ENCODE measurements at places on chromosomes 16 and 17.
A peak's percentile ranks its signal among the peaks of the same experiment; 100 is the strongest.

- DNase-seq, result no peak
Measured at GRCh38 chr16:52748741-52749140, 201.8 kb upstream of the TOX3 start.

DNA sequence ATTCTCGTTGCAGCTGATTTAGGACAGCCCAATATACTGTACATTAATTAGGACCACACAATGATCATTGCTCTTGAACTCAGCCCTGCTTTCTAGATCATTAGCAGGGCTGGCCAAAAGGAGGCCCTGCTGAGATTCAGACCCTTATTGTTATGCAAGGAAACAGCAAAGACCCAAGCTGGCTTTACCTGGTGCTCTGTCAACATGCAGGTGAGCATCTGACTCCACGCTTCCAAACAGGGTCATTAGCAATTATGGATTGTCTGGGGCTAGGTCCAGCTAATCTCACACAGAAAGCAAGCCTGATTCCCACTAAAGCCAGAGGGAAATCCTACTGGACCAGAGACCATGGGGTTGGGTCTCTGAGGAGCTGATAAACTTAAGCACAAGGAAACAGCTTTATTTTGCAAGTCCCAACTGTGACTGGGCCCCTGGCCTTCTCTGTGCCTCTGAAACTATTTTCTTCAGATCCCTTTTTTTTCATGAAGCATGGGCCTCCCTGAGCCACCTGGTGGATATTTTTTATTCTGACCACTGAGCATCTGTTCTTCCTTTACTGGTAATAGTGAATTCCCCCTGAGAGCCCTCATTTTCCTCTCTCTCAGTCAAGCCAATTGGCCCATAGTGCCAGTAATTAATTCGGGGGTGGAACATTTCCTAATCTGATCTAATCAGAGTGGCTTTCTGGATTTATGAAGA, 236.1 kb downstream of the GRIN2A start:
- no peak for DNase-seq

DNA sequence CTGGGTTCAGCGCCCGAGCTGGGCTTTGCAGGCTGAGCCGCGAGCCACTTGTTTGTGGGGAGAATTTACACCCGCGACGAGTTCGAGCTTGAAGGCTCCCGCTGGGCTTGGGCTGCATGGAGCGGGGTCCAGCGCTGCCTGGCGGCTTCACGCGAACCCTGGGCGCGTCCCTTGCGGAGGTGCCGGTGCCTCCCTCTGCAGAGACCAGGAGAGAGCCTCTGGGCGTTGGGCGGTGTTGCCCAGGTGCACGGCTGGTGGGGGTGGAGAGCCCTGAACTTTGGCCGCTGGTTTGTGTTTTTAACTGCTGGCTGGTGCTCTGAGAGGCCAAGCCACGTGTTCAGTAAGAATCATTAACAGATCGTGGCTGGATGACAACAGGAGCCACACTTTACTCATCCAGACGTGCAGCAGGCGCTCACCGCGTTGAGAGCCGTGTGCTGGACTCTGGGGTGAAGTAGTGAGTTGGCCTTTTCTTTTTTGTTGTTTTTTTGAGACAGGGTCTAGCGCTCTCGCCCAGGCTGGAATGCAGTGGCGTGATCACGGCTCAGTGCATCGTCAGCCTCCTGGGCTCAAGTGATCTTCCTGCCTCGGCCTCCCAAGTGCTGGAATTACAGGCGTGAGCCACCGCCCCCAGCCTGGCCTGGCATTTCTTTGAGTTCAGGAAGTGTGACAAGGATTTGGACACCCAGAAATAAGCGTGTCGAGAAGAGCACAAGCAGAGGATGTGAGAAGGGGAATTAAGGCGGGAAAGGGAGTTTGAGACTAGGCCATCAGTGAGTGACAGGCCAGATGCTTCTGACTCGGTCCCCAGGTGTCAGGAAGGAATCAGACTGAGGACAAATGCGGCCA, 827 bp downstream of the CDK10 start:
- DNase-seq, result peak; percentile 45

DNA sequence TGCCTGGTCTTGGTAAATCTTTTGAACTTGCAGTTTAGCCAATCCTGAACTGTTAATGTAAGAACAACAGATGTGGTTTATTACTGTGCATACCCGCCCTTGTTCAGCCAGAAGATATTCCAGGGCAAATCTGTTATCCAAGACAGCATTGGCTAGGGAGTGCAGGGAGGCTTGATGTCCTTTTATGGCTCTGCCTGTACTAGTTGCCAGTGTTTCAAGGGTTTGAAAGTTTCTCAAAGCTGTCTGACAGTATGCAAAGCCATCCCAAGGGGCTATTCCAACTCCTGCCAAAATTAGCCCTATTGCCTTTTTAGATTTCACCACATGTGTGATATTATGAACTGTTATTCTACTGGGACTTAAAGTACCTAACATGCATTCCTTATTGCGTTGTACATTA, 30.1 kb downstream of the LCMT1 start:
- DNase-seq, result no peak

GRCh38 chr16:88467541-88467944, 14.5 kb downstream of the ZFPM1 start:
- no peak for DNase-seq

DNA sequence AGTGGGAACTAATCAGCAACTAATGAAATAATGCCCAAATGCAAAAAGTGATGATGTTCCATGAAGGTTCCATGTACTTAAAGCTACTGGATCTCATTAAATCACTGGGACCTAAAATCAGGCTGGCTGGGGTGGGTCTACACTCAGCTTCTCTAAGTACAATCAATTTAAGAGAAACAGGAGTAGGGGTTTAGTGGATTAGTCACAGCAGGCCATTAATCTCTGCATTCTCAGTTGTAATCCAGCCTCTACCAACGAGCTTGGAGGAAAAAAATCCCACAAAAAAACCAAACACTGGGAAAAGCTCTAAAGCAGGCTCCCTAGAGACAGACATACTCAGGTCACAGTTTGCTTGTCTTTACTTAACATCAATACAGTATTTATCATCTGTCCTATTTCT, 15.0 kb downstream of the CA10 start:
- DNase-seq, result no peak

GRCh38 chr16:17177242-17177958, 293.4 kb downstream of the XYLT1 start:
- DNase-seq, result peak; percentile 63

DNA sequence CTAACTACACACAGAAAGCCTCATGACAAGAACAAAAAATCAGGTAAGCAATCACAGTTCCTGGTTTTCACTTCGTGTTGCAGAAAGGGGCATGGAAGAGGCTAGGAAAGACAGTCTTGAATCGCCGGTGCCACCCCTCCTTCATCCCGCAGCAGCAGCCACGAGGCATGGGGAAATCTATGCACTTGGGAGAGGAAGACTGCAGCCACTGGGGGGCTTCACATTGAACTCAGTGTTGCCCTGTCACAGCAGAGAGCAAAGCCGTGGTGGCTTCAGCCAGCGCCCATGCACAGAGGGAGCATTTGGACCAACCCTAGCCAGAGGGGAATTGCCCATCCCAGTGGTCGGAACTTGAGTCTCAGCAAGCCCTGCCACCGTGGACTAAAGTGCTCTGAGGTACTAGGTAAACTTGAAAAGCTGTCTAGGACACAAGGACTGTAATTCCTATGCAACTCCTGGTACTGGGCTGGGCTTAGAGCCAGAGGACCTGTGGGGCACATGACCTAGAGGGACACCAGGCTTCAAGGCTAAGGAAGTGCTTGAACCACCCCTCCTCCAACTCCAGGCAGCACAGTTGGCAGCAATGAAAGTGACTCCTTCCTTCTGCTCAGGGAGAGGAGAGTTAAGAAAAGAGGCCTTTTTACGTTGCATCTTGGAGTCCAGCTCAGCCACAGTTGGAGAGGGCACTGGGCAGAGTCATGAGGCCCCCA, 35.2 kb upstream of the ATP2C2 start:
- DNase-seq, result no peak

- peak; percentile 63 for DNase-seq
Measured at GRCh38 chr17:61809816-61810392, 53.4 kb downstream of the BRIP1 start.

- peak; percentile 55 for DNase-seq
Measured at GRCh38 chr17:81142301-81143199, 22.8 kb upstream of the PVALEF start.

DNA sequence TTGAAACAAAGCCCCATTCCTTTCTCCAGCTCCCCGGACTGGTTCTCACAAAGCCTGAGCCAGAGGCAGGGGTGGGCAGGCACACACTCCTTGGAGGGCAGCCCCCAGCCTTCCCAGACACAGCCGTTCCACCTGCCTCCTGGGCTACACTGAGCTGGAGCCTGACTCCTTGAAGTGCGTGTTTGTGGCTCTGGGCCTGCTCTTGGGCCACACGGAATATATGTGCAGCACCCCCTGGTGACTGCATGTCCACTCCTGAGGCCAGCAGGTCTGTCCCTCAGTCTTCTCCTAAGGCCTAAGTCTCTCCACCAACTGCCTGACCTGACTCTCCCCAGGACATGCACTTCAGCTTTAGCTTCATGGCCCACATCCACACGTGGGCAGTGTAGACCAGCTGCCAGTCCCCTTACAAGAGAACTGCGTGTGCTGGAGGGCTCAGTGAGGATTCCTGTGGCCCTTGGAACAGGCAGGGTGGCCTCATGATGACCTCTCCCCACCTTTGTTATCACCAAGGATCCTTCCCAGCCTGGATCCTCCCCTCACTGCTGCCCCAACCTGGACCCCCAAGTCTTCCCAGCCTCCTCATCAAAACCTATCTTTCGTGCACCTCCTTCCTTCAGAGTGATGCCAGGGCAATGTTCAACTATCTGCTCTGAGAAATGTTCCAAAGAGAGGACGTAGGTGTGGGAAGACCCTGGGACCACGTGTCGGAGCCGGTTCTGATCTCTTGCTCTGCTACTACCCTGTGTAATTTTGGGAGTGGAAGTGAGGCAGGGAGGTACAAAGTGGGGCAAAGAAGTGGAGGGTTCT, 12.4 kb upstream of the SLC6A2 start:
- no peak for DNase-seq

DNA sequence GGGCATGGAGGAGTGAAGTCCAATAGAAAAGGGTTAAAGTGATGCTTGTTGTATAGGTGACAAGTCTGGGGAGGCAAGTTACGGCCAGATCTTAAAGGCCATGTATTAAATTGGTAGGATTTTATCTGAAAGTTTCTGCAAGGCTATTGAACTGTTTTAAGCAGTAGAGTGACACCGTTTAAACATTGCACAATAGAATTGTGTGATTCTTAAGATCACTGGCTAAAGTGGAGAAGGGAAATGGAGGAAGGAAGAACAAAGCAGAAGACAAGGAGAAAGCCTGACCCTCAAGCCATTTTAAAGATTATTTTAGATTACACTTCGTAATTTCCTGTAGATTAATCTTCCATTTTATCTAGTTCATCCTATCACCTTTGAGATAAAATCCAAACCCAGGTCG, 5.6 kb upstream of the MPHOSPH6 start:
- DNase-seq, result no peak

DNA sequence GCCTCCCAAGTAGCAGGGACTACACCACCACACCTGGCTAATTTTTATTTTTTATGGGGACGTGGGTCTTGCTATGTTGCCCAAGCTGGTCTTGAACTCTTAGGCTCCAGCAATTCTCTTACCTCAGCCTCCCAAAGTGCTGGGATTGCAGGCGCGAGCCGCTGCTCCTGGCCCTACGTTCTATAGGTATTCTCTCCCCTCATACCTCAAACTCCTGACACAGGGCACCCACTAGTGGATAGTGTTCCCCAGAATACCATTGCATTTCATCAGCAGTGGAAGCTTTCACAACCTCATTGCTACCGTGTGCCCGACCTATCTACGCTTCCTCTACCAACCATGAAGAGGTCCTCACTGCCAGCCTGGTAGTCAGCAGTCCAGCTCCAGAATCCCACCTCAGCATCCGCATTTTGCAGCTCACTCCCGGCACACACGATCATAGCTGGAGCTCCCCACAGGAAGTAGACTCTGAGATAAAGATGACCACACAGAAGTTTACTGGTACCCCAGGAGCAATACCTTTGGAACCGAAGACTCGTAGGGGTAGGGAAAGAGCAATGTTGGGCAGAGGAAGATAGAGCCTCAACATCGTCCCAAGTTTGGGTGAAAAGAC, 9.3 kb downstream of the CTRB2 start:
- no peak for DNase-seq

- DNase-seq, result no peak
Measured at GRCh38 chr17:33970279-33970678, 284.8 kb upstream of the CCL2 start.

DNA sequence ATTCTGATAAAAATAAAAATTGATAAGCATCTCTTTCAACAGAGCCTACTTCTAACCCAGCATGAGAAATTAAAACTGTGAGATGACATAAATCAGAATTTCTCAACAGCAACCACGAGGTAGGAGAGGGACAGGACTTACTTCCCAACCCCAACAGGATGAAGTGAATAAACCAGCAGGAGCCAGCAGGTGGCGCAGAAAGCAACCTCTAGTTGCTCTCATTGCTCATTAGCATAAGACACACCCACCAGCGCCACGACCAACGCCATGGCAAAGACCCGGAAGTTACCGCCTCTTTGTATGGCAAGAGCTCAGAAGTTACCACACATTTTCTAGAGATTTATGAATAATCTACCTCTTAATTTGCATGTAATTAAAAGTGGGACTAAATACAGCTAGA, 189.4 kb upstream of the CDH8 start:
- peak; percentile 77 for DNase-seq

- no peak for DNase-seq
Measured at GRCh38 chr17:50033316-50033715, 22.6 kb upstream of the ITGA3 start.

GRCh38 chr17:64081802-64082799, 47.8 kb downstream of the ERN1 start:
- DNase-seq, result peak; percentile 98

DNA sequence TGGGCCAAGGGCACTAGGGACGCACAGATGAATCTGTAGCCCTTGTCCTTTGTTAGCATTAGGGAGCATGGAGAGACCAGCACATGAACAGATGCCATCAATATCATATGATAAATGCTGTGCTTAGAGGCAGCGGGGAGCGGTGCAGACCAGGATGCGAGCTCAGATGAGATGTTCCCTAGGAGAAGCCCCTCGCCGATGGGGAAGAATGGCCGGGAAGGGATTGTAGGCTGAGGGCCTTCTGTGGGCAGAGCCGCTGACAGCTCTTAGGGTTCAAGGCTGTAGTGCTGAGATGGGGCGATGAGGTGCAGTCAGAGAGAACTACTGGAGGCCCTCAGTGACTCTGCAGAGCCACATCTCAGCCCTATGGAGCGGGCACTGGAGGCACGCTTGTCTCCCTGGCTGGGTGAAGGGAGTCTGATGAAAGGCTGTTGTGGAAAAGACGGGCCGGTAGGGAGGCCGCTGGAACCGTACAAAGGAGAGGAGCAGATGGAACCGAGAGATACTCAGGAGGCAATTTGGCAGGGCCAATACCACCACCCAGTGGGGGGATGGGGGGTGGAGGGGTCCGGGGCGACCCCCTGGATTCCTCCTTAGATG, 66.3 kb upstream of the ENDOV start:
- no peak for DNase-seq
